Activated CD8-positive, alpha-beta T cell treated with anti-CD3 and anti-CD28 coated beads for 36 hours (primary cell): ENCODE measurements at places on chromosomes 1 and 21. TPM values are rescaled to one million over a fixed set of nuclear protein-coding genes. Genes with fewer than 3 reads are reported as not detected.

- no peak for DNase-seq
- no peak overlapping the region for H3K4me3 ChIP-seq
- no peaks in the 10 kb centered on the region for H3K36me3 ChIP-seq
These were observed 719.0 kb downstream of the RWDD3 start for GRCh38 chr1:95953015-95953414.

DNA sequence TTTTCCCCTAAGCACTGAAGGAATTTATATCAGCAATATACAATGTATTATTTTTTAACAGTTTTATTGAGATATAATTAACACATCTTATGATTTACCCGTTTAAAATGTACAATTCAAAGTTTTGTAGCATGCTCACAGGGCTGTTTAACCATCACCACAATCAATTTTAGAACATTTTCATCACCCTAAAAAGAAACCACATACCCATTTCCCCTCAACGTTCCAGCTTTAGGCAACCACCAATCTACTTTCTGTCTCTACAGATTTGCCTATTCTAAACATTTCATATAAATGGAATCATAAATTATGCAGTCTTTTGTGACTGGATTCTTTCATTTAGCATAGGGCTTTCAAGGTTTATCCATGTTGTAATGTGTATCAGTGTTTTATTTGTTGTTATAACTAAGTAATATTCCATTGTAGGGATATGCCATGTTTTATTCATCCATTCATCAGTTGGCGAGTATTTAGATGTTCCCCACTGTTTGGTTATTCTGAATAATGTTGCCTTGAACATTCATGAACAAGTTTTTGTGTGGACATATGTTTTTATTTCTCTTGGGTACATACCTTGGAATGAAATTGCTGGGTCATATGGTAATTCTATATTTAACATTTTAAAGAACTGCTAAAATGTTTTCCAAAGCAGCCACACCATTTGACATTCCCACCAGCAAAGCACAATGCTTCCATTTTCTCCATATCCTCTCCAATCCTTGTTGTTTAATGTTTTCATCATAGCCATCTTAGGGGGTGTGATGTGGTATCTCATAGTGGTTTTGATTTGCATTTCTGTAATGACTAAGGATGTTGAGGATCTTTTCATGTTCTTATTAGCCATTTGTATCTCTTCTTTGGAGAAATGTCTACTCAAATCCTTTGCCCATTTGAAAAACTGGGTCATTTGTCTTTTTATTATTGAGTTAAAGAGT is 188.5 kb downstream of the TM2D1 start:
- H3K27me3 ChIP-seq = no peaks in the 10 kb centered on the region
- no peak overlapping the region for H3K27ac ChIP-seq
- no peak for DNase-seq
- H3K4me1 ChIP-seq = peaks cover 14% of the 10 kb centered on the region
- H3K4me3 ChIP-seq = no peak overlapping the region
- H3K36me3 ChIP-seq = no peaks in the 10 kb centered on the region

DNA sequence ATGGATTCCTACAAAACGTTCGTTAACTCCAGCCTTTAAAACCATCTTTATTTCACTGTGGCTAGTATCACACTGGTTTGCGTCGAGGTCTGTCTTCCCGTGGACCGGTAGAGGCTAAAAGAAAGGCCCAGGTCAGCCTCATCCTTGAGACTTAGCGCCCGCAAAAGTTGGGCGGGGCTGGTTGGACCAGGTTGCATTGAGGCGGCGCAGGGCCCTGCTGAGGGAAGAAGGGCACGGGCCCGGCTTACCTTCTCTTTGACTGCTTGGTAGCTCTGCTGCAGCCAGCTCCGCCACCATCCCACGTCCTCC is 455 bp downstream of the BSDC1 start:
- H3K4me1 ChIP-seq = peaks cover 19% of the 10 kb centered on the region
- peak overlapping the region; percentile 82 for H3K4me3 ChIP-seq
- peak; percentile 61 for DNase-seq
- H3K36me3 ChIP-seq = no peaks in the 10 kb centered on the region

GRCh38 chr21:37153196-37153934 is 80.3 kb downstream of the TTC3 start:
- peaks cover 31% of the 10 kb centered on the region for H3K36me3 ChIP-seq
- DNase-seq = no peak
- no peak overlapping the region for H3K4me3 ChIP-seq

DNA sequence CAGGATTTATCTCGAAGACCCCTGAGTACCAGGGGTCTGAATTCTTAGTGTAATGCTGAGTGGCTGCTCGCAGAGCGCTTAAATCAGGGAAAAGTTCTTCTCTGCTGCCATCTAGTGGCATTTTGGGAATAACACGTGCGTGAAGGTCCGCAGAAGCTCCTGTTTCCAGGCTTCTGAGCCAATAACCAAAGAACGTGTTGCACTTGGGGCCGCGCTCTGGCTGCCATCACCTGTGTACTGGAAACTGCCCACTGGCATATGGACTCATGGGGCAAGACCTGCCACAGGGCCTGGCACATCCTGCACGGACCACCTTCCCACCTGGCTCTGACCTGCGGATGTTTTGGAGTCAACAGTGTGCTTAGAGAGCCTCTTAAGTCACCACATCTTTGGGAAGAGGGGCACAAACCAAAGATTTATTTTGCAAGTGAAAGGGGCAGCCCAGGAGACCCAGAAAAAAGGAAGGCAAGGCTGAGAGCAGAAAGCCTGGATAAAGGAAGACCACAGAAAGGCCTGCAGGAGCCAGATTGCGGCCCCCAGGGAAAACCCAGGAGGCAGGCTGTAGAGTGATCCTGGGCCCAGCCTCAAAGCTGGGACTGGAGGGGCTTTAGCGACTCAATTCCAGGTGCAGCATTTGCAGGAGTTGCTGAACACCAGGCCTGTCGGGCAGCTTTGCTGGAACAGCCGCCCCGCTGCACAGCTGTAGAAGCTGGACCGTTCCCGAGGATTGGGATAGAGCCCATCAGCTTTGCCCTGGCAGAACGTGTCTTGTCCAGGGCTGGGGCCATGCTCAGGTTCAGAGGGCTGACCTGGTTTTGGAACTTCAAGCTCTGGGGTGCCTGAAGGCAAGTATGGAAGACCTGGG is 13.0 kb downstream of the CHIT1 start:
- no peaks in the 10 kb centered on the region for H3K36me3 ChIP-seq
- no peak overlapping the region for H3K4me3 ChIP-seq
- DNase-seq = peak; percentile 69
- no peaks in the 10 kb centered on the region for H3K27me3 ChIP-seq
- H3K27ac ChIP-seq = no peak overlapping the region

DNA sequence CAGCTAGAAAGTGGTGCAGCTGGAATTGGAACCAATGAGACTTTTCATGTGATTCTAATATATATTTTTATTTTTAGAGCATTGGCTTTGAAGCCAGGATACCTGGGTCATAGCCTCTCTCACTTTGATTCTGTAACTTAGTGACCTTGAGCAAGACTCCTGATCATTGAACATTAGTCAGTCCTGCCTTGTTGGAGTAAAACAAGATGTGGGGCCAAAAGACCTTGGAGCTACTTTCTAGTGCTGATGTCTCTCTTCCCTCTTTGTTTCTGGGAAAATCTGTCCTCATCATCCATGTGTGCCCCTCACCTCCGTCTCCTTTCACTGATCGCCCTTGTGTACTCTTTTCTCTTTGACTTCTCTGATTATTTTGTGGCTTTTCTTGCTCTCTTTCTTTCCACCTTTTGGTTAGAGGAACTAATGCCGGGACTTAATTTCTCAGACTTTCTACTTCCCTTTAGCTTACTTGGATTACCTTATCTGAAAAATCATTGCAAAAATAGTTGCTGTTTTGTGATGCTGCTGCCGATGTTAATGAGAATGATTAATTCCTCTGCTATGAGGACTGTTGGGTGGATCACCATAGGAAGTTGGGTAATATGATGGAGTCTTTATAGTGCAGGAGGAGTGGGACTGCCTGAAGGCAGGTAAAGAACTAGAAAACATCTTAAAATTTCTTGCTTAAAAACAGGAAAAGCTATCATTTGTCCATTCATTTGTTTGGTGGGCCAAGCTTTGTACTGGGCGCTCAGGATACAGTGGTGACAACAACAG is 72.0 kb downstream of the NOS1AP start:
- no peak overlapping the region for H3K4me3 ChIP-seq
- peaks cover 22% of the 10 kb centered on the region for H3K27me3 ChIP-seq
- no peaks in the 10 kb centered on the region for H3K36me3 ChIP-seq

DNA sequence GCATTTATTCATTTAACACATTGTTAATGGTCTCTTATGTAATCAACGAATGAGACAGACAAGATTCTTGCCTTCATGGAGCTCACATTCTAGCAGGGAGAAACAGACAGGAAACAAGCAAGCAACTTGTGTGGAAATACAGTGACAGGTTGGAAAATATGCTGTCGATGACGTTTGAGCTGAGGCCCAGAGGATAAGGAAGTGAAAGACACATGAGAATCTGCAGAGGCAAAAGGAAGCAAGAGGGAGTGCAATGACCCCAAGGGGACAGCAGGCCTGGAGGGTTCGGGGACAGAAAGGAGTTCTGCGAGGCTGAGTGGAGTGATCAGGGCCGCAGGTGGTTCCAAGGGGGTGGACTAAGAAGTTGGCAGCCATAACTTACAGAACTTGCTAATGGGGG is 60.6 kb upstream of the AKT3 start:
- H3K36me3 ChIP-seq = no peaks in the 10 kb centered on the region
- H3K27ac ChIP-seq = no peak overlapping the region
- H3K27me3 ChIP-seq = peaks cover 14% of the 10 kb centered on the region
- no peaks in the 10 kb centered on the region for H3K4me1 ChIP-seq
- H3K4me3 ChIP-seq = no peak overlapping the region

- H3K36me3 ChIP-seq = no peaks in the 10 kb centered on the region
- H3K27ac ChIP-seq = no peak overlapping the region
- peaks cover 70% of the 10 kb centered on the region for H3K27me3 ChIP-seq
- no peak overlapping the region for H3K4me3 ChIP-seq
These were observed 24.1 kb downstream of the ACTA1 start for GRCh38 chr1:229409616-229410369.

The CLCA2 gene
- total RNA-seq = not detected

The PRRX1 gene
- total RNA-seq = not detected
